IgD-negative memory B cell (primary cell): ENCODE measurements at places on chromosomes 13 and 19. TPM values are rescaled to one million over a fixed set of nuclear protein-coding genes. Genes with fewer than 3 reads are reported as not detected.

LMTK3 gene
- not detected for polyA plus RNA-seq

OVOL3 gene
- polyA plus RNA-seq = not detected

PSG6 gene
- not detected for polyA plus RNA-seq

MAMSTR gene
- 0.45 TPM for polyA plus RNA-seq

GRK1 gene
- polyA plus RNA-seq = not detected

ZIM2 gene
- polyA plus RNA-seq = not detected

IGFL2 gene
- polyA plus RNA-seq = not detected

ZNF382 gene
- polyA plus RNA-seq = 7.9 TPM

LONP1 gene
- polyA plus RNA-seq = 38.5 TPM

CEACAM8 gene
- not detected for polyA plus RNA-seq

SIGLEC5 gene
- polyA plus RNA-seq = not detected

CFD gene
- polyA plus RNA-seq = 6.3 TPM

PCDH8 gene
- polyA plus RNA-seq = not detected

IL27RA gene
- 58.3 TPM for polyA plus RNA-seq

P2RY11 gene
- 3.3 TPM for polyA plus RNA-seq

EID2B gene
- 2.5 TPM for polyA plus RNA-seq

IGSF23 gene
- polyA plus RNA-seq = not detected

PMIS2 gene
- not detected for polyA plus RNA-seq

HS6ST3 gene
- polyA plus RNA-seq = not detected

C5AR1 gene
- polyA plus RNA-seq = 0.30 TPM

ERICH6B gene
- polyA plus RNA-seq = 0.45 TPM

CCL25 gene
- 1.2 TPM for polyA plus RNA-seq

PHLDB3 gene
- polyA plus RNA-seq = 6.8 TPM

ZSCAN1 gene
- not detected for polyA plus RNA-seq

NKPD1 gene
- polyA plus RNA-seq = not detected

ZNF492 gene
- polyA plus RNA-seq = 0.11 TPM

ZNF536 gene
- polyA plus RNA-seq = not detected

TNFSF13B gene
- polyA plus RNA-seq = 7.2 TPM

HSPB6 gene
- not detected for polyA plus RNA-seq

C19orf38 gene
- polyA plus RNA-seq = 6.5 TPM

KATNAL1 gene
- 3.6 TPM for polyA plus RNA-seq

CEACAM6 gene
- not detected for polyA plus RNA-seq

ZFP36 gene
- 579 TPM for polyA plus RNA-seq

ZNF723 gene
- polyA plus RNA-seq = not detected

BST2 gene
- 162 TPM for polyA plus RNA-seq

TGFBR3L gene
- not detected for polyA plus RNA-seq

SIGLEC8 gene
- not detected for polyA plus RNA-seq

ZNF793 gene
- 1.9 TPM for polyA plus RNA-seq

SULT2A1 gene
- polyA plus RNA-seq = not detected

BLVRB gene
- polyA plus RNA-seq = 35.9 TPM

NKG7 gene
- polyA plus RNA-seq = 66.0 TPM

LILRB2 gene
- polyA plus RNA-seq = 1.2 TPM

FFAR1 gene
- polyA plus RNA-seq = 0.24 TPM

CAB39L gene
- 1.7 TPM for polyA plus RNA-seq

PABPC3 gene
- 0.10 TPM for polyA plus RNA-seq

CEACAM21 gene
- polyA plus RNA-seq = 30.8 TPM

TEKTIP1 gene
- not detected for polyA plus RNA-seq

ING1 gene
- polyA plus RNA-seq = 25.0 TPM

POU2F2 gene
- 89.1 TPM for polyA plus RNA-seq

CRTC1 gene
- 1.7 TPM for polyA plus RNA-seq

KLK2 gene
- polyA plus RNA-seq = not detected

NCAN gene
- not detected for polyA plus RNA-seq

CCNA1 gene
- not detected for polyA plus RNA-seq

FGF21 gene
- not detected for polyA plus RNA-seq

KIR2DL4 gene
- not detected for polyA plus RNA-seq
